ENCODE measurements at places on chromosomes 7 and 10.

DNA sequence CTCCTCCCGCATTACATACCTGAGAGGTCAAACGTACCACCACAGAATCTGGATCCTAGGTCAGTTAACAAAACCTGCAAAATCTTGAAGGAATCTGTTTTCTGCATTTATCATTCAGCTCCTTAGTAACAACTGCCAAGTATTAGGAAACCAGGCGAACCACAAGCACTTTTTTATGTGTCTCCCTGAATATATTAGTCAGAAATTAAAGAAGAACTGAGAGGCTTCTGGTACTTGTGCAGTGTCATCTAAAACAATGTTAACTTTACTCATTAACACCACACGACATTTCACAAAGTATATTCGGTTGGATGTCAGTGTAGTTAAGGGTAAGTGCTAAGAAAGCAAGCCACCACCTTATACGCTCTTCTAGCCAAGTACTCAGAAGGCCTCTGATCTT, 2.5 kb downstream of the CCDC6 start:
- no peak for DNase-seq

DNA sequence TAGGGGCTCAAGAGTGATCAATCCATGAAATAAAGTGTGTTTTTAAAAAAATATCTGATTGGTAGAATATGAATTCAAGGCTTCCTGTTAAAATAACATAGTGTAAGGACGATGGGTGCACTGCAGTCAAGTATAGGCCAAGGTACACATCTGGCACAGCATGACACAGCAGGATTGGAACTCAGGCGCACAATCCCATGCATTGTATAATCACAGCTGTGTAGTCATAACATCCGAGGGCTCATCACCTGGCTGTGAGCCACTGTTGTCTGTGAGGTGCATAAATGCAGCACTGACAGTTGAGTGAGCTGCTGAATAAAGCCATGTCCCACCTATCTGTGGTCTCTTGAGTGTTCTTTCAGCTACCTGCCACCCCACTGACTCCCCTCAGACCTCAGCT, 142.3 kb upstream of the HPS1 start:
- DNase-seq: no peak

DNA sequence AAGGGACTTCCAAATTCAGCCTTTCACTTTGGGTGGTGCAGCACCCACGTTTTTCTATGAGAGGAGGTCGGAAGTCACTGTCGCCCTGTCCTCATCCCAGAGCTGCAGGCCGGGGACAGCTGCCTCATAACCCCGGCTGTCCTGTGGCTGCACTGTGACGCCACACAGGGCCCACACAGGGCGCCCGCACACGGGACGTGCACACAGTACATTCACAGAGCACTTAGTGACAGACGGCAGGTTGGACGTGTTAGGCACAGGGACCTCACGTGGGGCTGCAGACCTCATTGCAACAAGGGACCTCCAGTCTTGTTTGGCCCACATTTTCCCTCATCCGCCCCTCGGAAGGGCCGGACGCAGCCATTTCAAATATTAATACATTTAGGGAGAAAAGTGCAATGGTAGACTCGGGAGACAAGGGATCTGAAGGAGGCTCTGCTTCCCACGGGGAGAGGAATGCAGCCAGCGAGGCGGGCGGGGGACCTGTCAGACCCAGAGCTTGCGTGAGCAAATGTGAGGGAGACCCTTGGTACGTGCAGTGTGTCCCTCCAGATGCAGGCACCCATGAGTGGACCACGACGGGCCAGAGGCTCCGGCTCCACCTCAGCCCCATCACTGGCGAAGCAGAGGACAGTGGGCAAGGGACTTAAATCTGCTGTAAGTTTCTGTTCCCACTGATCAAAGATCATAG, 86.7 kb downstream of the VOPP1 start:
- no peak for DNase-seq

DNA sequence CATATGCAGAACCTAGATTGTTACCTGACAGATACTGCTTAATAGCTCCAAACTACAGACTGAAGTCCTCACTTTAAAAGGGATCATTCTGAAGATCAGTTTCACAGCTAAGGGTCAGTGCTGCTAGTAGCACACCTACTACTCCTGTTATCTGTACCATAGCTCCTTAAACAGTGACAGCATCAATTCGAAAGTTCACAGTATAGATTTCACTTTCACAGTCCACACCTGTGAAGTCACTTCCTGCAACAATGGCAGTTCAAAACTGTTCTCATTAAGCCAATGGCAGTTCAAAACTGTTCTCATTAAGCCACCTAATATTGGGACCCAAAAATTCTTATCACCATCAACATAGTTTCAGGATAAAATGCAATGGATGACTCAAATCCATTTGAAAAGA, 10.7 kb upstream of the FHIP2A start:
- DNase-seq: no peak

DNA sequence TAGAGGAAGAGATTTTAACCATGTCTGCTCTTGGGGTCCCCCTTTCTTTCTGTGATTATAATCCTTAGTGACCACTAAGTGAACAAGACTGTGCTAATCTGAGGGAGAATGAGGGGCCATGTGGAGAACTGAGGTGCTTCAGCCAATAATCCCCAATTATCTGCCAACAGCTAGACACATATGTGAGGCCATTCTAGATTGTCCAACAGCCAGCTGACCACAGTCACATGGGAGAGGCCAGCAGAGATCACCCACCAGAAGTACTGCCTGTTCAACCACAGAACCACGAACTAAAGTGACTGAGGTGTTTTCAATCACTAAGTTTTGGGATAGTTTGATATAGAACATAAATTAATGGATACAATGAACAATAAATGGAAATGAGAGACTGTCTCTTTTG, 74.3 kb downstream of the SEMA3E start:
- DNase-seq: no peak

GRCh38 chr10:15046626-15047025, 2.9 kb downstream of the OLAH start:
- DNase-seq: no peak

- no peak for DNase-seq
These were observed 99.7 kb upstream of the FZD1 start for GRCh38 chr7:91164506-91164905.

GRCh38 chr10:74377476-74377875, 226.5 kb downstream of the ADK start:
- no peak for DNase-seq

GRCh38 chr10:3132036-3133025, 40.3 kb downstream of the PITRM1 start:
- no peak for DNase-seq

- DNase-seq: no peak
These were observed 124.0 kb upstream of the PRSS58 start for GRCh38 chr7:142381727-142382390.

- DNase-seq: no peak
These were observed 7.2 kb downstream of the MINDY4 start for GRCh38 chr7:30778255-30779025.

DNA sequence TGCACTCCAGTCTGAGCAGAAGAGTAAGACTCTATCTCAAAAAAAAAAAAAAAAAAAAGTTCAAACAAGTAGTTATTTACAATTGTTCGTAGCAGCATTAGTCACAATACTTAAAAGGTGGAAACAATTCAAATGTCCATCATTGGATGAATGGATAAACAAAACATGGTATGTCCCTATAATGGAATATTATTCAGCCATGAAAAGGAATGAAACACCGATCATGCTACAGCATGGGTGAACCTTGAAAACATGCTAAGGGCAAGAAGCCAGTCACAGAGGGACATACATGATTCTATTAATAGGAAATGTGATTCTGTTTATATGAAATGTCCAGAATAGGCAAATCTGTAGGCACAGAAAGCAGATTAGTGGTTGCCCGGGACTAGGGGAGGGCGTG, 15.9 kb downstream of the DOCK1 start:
- DNase-seq: no peak

DNA sequence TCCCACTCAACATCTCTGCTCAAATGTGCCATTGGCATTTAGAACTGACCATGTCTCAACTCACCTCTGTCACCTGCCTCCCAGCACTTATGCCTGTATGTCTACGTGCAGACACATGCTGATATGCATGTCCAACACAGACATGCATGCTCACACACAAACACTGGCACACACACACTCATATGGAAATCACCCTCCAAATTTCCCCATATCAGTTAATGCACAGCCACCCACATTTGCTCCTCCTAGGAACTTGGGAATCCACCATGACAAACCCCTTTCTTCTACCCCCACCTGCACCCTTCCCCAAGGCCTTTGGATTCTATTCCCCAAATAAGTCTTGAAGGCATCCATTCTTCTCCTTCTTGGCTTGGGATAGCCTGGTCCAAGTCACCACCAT, 4.4 kb downstream of the FAM170B start:
- no peak for DNase-seq

DNA sequence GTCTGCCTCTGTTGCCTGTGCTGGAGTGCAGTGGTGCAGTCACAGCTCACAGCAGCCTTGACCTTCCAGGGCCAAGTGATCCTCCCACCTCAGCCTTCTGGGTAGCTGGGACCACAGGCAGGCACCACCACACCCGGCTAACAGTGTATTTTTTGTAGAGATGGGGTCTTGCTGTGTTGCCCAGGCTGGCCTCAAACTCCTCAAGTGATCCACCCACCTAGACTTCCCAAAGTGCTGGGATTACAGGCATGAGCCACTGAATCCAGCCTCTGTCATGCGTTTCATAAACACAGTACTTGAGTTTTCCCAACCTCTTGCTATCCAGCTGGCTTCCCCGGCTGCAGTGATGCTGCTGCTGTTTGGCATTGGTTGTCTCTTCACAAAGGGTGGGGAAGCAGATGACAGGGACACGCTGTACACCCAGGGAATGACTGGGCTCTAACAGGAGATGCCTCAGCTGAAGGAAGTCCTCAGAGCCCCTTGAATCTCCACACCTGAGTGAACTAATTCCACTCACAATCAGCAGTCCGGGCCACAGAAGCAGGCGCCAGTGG, 191.5 kb downstream of the DIP2C start:
- DNase-seq: no peak

DNA sequence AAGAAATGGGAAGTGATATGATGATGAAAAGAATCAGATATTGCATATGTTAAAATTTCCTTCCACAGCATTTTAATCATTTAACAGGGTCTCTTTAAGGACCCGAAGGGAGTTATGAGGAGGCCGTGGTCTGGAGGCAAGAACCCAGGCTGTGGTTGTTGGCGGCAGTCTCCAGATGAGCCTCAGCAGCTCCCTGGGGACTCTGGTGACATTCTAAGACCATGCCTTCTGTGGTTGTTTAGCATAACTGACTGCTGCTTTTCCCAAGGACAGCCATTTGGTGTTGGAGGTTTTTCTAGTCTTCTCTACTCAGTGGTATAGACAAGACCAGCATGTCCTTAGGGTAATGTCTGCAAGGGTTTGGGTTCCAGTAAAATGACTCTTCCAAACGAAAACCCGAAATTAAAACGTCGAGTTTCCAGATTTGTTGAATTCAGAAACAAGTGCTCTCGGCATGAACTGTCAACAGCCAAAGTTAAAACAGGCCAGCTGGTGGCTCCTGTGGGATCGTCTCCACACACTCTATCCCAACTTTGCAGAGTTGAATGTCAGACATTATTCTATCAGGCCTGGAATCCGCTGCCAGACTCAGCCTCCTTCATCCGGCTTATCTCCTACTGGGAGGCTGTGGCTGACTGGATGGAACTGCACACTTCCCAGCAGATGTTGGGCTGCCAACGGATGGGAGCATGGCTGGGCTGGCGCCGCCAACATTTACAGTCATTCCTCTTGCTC, 183.1 kb downstream of the TAX1BP1 start:
- DNase-seq: no peak

- no peak for DNase-seq
These were observed 39.5 kb upstream of the ANKRD1 start for GRCh38 chr10:90960355-90960814.

GRCh38 chr10:1575481-1576244, 161.7 kb downstream of the ADARB2 start:
- DNase-seq: no peak

DNA sequence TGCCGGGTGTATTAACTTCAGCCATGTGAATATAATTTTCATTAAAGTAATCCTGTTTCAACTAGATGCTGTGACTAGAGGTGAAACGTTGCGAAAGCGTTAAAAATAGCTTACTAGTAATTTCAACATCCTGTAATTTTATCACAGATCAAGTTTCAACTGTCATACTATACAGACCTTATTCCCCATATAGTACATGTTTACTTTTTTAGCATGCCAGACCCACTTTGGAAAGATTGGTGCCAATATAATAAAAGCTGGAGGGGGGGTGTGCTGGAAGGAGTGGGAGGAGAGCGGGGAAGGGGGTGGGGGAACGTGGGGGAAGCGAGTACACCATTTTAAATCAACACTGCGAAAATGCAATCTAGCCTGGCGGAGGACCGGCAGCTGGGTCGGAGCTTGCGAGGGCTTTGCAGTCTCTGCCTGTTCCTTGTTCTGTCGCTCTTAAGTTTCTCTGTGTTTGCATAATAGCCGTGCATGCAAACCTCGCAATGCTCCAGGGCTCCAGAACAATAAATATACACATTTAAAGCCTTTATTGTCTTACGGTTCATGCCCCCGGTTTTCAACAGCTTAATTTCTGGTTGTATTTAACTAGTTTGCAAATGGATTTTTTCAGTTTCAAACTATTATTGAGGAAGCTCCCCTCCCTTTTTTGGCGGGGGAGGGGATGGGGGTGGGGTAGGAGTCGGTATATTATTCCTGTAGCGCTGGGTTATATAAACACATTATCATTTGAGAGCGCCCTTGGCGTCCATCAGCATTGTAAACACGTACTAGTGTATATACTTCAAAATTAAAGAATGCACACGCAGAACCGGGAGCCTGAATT, 1.3 kb upstream of the ARID5B start:
- DNase-seq: no peak

DNA sequence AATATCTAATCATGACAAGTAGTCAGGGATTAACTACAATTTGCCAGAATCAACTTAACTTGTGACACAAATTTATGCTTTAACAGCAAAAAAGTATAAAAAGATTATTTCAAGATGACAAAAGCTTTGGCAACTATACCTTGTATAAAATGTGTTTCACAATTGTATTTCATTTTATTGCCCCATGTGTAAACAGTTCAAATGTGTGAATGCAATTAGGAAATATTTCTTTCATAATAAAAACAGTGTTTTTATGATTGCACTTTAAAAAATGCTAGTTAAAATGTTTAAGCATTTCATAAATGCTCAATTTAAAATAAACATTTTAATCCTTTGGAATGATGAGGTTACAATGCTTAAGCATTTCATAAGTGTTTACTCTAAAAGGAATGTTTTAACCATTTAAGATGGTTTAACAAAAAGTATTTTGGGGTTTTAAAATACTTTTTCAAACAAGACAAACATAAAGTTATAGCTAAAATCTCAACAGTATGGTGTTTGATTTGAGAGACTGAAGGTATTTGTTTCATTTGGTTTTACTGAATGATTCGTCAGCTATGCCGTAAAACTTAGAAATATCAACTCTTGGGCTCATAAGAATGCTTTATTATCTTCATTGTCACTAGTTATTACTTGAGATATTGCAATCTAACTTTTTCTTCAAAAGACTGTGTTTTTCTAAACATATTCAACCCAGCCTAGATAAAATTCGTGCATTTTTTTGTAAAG, 50.1 kb downstream of the SFTPD start:
- DNase-seq: no peak

DNA sequence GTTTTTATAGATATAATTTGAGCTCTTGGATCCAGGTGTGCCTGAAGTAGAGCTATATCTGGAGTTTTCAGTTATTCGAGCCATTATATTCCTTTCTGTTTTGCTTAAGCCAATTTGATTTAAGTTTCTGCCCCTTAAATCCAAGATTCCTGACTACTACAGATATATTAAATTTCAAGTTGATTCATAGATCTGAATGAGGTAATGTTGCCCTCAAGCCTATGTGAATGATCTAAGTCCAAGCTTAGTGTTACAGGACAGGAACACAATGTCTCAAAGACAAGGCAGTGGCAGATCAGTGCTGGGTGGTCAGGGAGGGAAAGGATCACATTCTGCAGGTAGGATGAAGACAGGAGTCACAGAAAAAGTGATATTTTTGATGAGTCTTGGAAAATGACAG, 75.7 kb upstream of the CTBP2 start:
- no peak for DNase-seq

All from stimulated activated CD4-positive, alpha-beta T cell treated with anti-CD3 and anti-CD28 coated beads, Interleukin-12 subunit alpha, Interleukin-12 subunit beta, amount 100 ng/mL, for 24 hours (primary cell).